ENCODE measurements at places on chromosomes 5 and 9. TPM values are rescaled to one million over a fixed set of nuclear protein-coding genes. Genes with fewer than 3 reads are reported as not detected.

HSD17B3 gene
- 0.31 TPM for polyA plus RNA-seq

SLC6A18 gene
- not detected for polyA plus RNA-seq

IFNK gene
- polyA plus RNA-seq, result not detected

PCDHB13 gene
- 0.87 TPM for polyA plus RNA-seq

FBP2 gene
- not detected for polyA plus RNA-seq

LECT2 gene
- not detected for polyA plus RNA-seq

NEUROG1 gene
- polyA plus RNA-seq, result 22.3 TPM

OXCT1 gene
- 42.1 TPM for polyA plus RNA-seq

MYOT gene
- polyA plus RNA-seq, result 2.0 TPM

CATSPER3 gene
- 0.41 TPM for polyA plus RNA-seq

IFNA13 gene
- not detected for polyA plus RNA-seq

SPATA31A3 gene
- polyA plus RNA-seq, result not detected

GPX8 gene
- 1.2 TPM for polyA plus RNA-seq

SLC46A2 gene
- polyA plus RNA-seq, result not detected

SLC1A3 gene
- 202 TPM for polyA plus RNA-seq

PCDHGA12 gene
- polyA plus RNA-seq, result 3.1 TPM

FBP1 gene
- polyA plus RNA-seq, result 34.7 TPM

SLC6A3 gene
- polyA plus RNA-seq, result 3.6 TPM

UBE2QL1 gene
- 24.5 TPM for polyA plus RNA-seq
